ENCODE measurements at places on chromosomes 1 and 21. TPM values are rescaled to one million over a fixed set of nuclear protein-coding genes. Genes with fewer than 3 reads are reported as not detected.

CHD5 gene
- total RNA-seq, result under 0.01 TPM

COP1 gene
- 65.9 TPM for total RNA-seq

SPATA1 gene
- total RNA-seq, result 0.11 TPM

FMN2 gene
- total RNA-seq, result 0.79 TPM

TNNT2 gene
- total RNA-seq, result 1.4 TPM

LCE1E gene
- total RNA-seq, result not detected

Data from placental epithelial cell (primary cell).